Dermis microvascular lymphatic vessel endothelial cell (primary cell): ENCODE measurements at places on chromosomes 2 and 18. TPM values are rescaled to one million over a fixed set of nuclear protein-coding genes. Genes with fewer than 3 reads are reported as not detected.

The PDCD1 gene
- total RNA-seq = under 0.01 TPM in 1 of 2 replicates, not detected in the other

The CCDC74B gene
- total RNA-seq = 0.51 and 0.64 TPM in 2 replicates

The GREB1L gene
- total RNA-seq = 2.8 and 11.3 TPM in 2 replicates

The AGXT gene
- total RNA-seq = not detected in 2 replicates

The CFAP210 gene
- total RNA-seq = not detected in 2 replicates

The PLCL1 gene
- total RNA-seq = 0.76 and 1.0 TPM in 2 replicates

The DAW1 gene
- total RNA-seq = not detected in 2 replicates

The CHAC2 gene
- 4.4 and 6.4 TPM in 2 replicates for total RNA-seq

The GPR35 gene
- total RNA-seq = 0.13 TPM in 2 replicates

The SMAD7 gene
- 2.4 and 4.9 TPM in 2 replicates for total RNA-seq

The RSAD2 gene
- 0.25 and 0.39 TPM in 2 replicates for total RNA-seq

The SLC9A2 gene
- total RNA-seq = not detected in 2 replicates

The ST8SIA5 gene
- under 0.01 TPM in 1 of 2 replicates, not detected in the other for total RNA-seq

The KCNK3 gene
- total RNA-seq = not detected in 2 replicates

The AMER3 gene
- not detected in 2 replicates for total RNA-seq

The TEX261 gene
- total RNA-seq = 22.2 and 31.5 TPM in 2 replicates

The C2orf72 gene
- not detected in 2 replicates for total RNA-seq

The MFSD6 gene
- 6.3 and 6.7 TPM in 2 replicates for total RNA-seq

The PPIG gene
- 14.6 and 16.3 TPM in 2 replicates for total RNA-seq

The DNAJC27 gene
- 1.0 and 1.5 TPM in 2 replicates for total RNA-seq

The FAM237A gene
- not detected in 2 replicates for total RNA-seq

The NFATC1 gene
- total RNA-seq = 5.5 and 17.1 TPM in 2 replicates

The CFC1B gene
- not detected in 2 replicates for total RNA-seq

The VWA3B gene
- 0.13 TPM in 1 of 2 replicates, not detected in the other for total RNA-seq

The AQP12A gene
- not detected in 2 replicates for total RNA-seq

The KLHL14 gene
- 0.39 and 1.4 TPM in 2 replicates for total RNA-seq

The ETAA1 gene
- 7.7 and 9.2 TPM in 2 replicates for total RNA-seq

The SLC40A1 gene
- total RNA-seq = 105 and 319 TPM in 2 replicates

The SLC8A1 gene
- total RNA-seq = 0.13 TPM in 2 replicates

The GPC1 gene
- 12.5 and 14.4 TPM in 2 replicates for total RNA-seq

The CD28 gene
- total RNA-seq = under 0.01 TPM in 2 replicates

The ANKRD53 gene
- total RNA-seq = 0.13 and 0.38 TPM in 2 replicates

The ZNF385B gene
- total RNA-seq = not detected in 2 replicates

The UGT1A8 gene
- not detected in 2 replicates for total RNA-seq

The SPOPL gene
- 9.5 and 11.9 TPM in 2 replicates for total RNA-seq

The PARD3B gene
- total RNA-seq = 6.4 and 11.9 TPM in 2 replicates

The TRABD2A gene
- total RNA-seq = 0.25 and 0.51 TPM in 2 replicates

The CCDC102B gene
- total RNA-seq = 24.8 and 34.0 TPM in 2 replicates

The NCKAP5 gene
- total RNA-seq = under 0.01 TPM in 2 replicates

The NEU2 gene
- not detected in 2 replicates for total RNA-seq

The SLC19A3 gene
- total RNA-seq = under 0.01 and 0.13 TPM in 2 replicates

The ASXL3 gene
- 0.13 and 0.76 TPM in 2 replicates for total RNA-seq

The C1QL2 gene
- total RNA-seq = not detected in 2 replicates

The GALNT5 gene
- total RNA-seq = not detected in 2 replicates

The SPP2 gene
- total RNA-seq = not detected in 2 replicates

The LYPD1 gene
- 0.13 TPM in 1 of 2 replicates, not detected in the other for total RNA-seq

The TRIM43 gene
- total RNA-seq = not detected in 2 replicates

The SKOR2 gene
- not detected in 2 replicates for total RNA-seq

The SLC14A1 gene
- not detected in 2 replicates for total RNA-seq

The RAD51AP2 gene
- not detected in 2 replicates for total RNA-seq

The GDF7 gene
- total RNA-seq = 2.3 and 17.2 TPM in 2 replicates

The CYS1 gene
- under 0.01 TPM in 2 replicates for total RNA-seq

The LYPD6 gene
- total RNA-seq = 7.8 and 13.3 TPM in 2 replicates

The DYSF gene
- 47.2 and 85.9 TPM in 2 replicates for total RNA-seq

The SERPINB11 gene
- total RNA-seq = not detected in 2 replicates

The CHRND gene
- total RNA-seq = not detected in 2 replicates

The MYCN gene
- total RNA-seq = 3.2 and 7.2 TPM in 2 replicates

The APCDD1 gene
- 0.25 TPM in 1 of 2 replicates, not detected in the other for total RNA-seq
